ENCODE measurements at places on chromosomes 12 and 14.

GRCh38 chr14:23345987-23346692 is 6.5 kb downstream of the SLC22A17 start:
- DNase-seq: peak; percentile 36

GRCh38 chr12:106633451-106633823 is 50.6 kb downstream of the RFX4 start:
- DNase-seq: no peak

GRCh38 chr12:26162905-26163304 is 32.5 kb upstream of the SSPN start:
- DNase-seq: no peak

DNA sequence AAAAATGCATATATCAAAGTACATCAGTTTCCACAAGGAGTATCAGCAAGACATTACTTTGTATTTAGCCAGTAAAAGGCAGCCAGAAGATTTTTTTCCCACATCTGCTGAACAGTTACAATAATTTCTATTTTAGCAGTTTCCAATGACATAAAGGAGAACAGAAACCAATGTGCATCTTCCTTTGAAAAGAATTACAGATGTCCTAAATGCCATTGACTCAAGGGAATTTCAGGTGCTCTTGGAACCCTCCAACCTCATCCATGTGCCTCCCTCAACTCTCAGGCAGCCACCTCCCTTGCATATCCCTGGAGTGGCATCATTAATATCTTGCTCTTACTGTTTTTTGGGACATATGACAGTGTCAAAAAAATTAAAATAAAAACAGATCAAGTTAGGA is 62.2 kb upstream of the ST8SIA1 start:
- no peak for DNase-seq

DNA sequence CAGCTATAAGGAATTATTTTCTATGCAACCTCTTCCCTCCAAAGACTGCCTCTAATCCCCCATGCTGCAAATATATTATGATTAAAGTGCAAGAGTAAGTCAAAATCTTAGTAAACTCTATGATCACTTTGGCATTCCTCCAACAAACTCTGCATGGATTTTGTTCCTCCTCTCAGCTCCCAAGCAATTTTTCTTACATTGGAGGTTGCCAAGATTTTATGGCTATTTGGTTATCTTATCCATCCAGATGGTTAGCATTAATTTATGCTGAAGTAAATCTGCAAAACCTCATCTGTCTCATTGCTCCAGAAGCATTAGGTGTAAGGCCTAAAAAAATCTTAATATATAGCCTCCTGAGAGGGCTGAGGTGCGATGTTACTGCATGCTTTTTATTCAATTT is 228.1 kb downstream of the CHST11 start:
- DNase-seq: no peak

DNA sequence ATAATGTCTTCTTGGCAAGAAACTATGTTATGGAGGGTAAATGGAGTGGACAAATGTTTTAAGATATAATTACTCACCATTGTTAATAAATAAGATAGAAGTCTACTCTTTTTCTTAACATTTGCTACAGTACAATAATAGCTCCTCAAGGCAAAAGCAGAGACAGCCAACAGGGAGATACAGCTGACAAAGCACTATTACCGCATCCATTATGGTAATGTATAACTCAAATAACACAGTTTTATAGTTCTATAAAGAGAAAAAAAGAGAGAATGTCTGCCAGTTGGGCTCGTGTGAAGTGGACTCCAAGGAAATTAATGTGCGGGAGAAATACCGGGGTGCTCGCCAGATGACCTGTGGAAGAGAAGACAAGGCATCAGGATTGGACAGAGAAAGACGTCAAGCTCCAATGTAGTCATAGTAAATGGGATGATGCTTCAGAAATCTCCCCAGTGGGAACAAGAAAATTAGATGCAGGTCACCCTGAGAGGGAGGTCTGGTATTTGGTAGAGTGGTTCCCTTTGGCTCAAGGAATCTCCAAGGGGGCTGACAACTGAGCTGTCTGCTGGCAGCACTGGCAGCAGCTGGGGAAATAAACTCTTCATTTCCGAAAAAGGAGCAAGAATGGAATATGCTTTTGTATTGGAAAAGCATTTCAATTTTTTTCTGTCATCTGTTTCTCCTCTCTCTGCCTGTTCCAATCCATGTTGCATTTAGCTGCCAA is 343.9 kb downstream of the LRFN5 start:
- no peak for DNase-seq

All from neural progenitor cell (in vitro differentiated cells).